ENCODE measurements at places on chromosomes 3 and 15. TPM values are rescaled to one million over a fixed set of nuclear protein-coding genes. Genes with fewer than 3 reads are reported as not detected.
A peak's percentile ranks its signal among the peaks of the same experiment; 100 is the strongest.

DRD3 gene
- polyA plus RNA-seq, result not detected

DNA sequence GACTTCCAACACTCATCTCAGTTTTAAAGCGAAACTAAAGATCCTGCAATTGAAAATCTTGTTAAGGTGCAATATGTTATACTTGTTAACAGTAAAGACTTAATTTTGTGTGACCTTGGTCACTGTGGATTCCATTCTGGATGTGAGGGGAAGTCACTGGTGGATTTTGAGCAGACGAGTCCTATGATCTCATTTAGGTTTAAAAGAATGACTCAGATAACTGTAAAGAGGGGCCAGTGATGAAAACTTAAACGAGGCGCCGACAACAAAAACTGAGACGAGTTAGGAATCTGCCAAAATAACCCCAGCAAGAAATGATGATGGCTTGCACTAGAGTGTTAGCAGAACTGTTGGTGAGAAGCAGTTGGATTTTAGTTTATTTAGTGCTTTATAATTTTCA lies 56.5 kb downstream of the LRRC28 start:
- no peak for DNase-seq

GRCh38 chr3:50347187-50347813 lies 1.8 kb upstream of the ZMYND10 start:
- DNase-seq, result peak; percentile 62

CHST13 gene
- polyA plus RNA-seq, result not detected

DNA sequence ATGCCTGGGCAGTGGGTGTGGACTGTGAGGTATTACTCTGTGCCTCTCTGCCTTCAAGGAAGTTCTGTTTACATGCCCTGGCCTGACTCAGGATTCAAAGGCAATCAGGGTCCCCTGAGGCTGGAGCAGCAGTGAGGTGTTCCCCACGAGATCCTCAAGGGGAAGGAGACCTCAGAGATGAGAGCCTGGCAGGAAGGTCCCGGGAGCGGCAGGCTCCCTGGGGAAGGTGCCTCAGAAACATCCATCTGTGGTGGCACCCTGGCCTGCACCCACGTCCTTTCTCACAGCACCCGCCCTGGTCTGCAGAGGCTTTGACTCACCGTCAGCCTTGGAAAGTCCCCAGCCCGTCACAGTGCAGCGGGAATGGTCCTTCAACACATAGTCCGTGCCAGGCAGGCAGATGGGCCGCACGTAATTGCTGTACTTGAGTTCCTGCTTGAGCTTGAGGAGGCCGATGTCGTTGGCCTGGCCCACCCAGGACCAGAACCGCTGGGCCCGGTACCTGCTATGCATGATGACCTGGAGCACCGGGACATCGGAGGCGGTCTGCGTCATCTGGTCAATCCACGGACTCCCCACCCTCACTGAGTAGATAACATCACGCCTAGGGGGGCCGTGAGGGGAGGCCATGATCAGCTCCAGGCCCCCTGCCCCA lies 3.6 kb downstream of the PRSS50 start:
- no peak for DNase-seq

- no peak for DNase-seq
Observed at GRCh38 chr3:117903226-117903625, 1131.4 kb downstream of the IGSF11 start.

Data from mammary epithelial cell (primary cell).